HFFc6 (cell line): ENCODE measurements at places on chromosomes 6 and 20. TPM values are rescaled to one million over a fixed set of nuclear protein-coding genes. Genes with fewer than 3 reads are reported as not detected.

DNA sequence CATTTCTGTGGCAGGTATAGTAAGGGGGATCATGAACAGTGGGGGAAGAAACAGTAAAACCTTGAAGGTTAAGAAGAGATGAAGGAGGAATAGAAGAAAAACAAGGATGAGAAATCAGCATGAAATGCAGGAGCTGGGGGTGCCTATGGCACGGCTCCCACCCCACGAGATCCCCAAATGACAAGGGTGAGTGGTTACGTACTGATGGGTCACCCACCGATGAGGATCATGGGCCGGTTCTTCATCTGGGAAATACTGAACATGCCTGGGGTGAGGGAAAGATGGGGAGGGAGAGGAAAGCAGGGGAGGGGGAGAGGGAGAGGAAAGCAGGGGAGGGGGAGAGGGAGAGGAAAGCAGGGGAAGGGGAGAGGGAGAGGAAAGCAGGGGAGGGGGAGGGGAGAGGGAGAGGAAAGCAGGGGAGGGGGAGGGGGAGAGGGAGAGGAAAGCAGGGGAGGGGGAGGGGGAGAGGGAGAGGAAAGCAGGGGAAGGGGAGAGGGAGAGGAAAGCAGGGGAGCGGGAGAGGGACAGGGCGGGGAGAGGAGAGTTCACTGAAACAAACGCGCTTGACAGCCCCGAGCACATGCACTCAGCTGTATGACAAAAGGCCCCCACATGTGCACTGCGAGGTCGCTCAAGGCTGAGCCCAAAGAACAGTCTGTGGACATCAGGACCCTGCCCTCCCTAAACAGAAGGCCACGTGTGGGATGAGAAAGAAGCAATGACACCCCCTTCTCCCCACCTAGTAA, 25.3 kb downstream of the MOCS1 start:
- H3K4me1 ChIP-seq, result no peaks in the 10 kb centered on the region
- no peak overlapping the region for H3K4me3 ChIP-seq
- peaks cover 5% of the 10 kb centered on the region for H3K27me3 ChIP-seq
- H3K36me3 ChIP-seq, result no peaks in the 10 kb centered on the region
- H3K27ac ChIP-seq, result no peak overlapping the region

- DNase-seq, result no peak
- H3K36me3 ChIP-seq, result no peaks in the 10 kb centered on the region; the same call in 1 of the 2 replicates
- peaks cover 10% of the 10 kb centered on the region for H3K4me1 ChIP-seq
- H3K27me3 ChIP-seq, result peaks cover 8% of the 10 kb centered on the region
- H3K27ac ChIP-seq, result no peak overlapping the region
Measured at GRCh38 chr6:10580570-10580969, 59.4 kb downstream of the GCNT2 start.

GRCh38 chr6:165456286-165456685, 146.9 kb upstream of the C6orf118 start:
- no peak overlapping the region for H3K27ac ChIP-seq
- H3K4me3 ChIP-seq, result no peak overlapping the region
- no peaks in the 10 kb centered on the region for H3K36me3 ChIP-seq
- no peaks in the 10 kb centered on the region; the same call in 1 of the 2 replicates for H3K27me3 ChIP-seq
- no peaks in the 10 kb centered on the region for H3K4me1 ChIP-seq

- H3K36me3 ChIP-seq, result no peaks in the 10 kb centered on the region
- H3K4me1 ChIP-seq, result no peaks in the 10 kb centered on the region
- DNase-seq, result no peak
- no peak overlapping the region for H3K4me3 ChIP-seq
Measured at GRCh38 chr6:119873107-119873506, 523.5 kb upstream of the MAN1A1 start.

DNA sequence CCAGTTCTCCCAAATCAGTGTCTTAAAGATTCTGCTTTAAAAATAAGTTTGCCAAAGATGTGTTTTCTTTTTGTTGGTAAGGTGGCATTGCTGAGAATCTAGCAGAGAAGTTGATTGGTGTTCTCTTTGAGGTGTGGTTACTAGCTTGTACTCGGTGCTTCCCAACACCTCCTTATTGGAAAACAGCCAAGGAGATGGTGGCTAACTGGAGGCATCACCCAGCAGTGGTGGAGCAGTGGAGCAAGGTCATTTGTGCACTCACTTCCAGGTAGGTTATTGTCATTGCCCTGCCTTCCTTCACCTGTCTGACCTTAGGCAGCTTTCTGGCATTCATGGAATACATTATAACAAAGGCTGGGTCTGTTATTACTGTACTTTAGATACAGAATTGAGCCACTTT, 26.7 kb downstream of the RALGAPB start:
- H3K27ac ChIP-seq, result no peak overlapping the region
- H3K4me3 ChIP-seq, result no peak overlapping the region
- H3K27me3 ChIP-seq, result no peaks in the 10 kb centered on the region; the same call in 1 of the 2 replicates
- H3K36me3 ChIP-seq, result peaks cover 43% of the 10 kb centered on the region
- no peak for DNase-seq
- peaks cover 16% of the 10 kb centered on the region for H3K4me1 ChIP-seq

The SOBP gene
- 0.15 TPM in 2 of 3 replicates, not detected in the other for total RNA-seq

DNA sequence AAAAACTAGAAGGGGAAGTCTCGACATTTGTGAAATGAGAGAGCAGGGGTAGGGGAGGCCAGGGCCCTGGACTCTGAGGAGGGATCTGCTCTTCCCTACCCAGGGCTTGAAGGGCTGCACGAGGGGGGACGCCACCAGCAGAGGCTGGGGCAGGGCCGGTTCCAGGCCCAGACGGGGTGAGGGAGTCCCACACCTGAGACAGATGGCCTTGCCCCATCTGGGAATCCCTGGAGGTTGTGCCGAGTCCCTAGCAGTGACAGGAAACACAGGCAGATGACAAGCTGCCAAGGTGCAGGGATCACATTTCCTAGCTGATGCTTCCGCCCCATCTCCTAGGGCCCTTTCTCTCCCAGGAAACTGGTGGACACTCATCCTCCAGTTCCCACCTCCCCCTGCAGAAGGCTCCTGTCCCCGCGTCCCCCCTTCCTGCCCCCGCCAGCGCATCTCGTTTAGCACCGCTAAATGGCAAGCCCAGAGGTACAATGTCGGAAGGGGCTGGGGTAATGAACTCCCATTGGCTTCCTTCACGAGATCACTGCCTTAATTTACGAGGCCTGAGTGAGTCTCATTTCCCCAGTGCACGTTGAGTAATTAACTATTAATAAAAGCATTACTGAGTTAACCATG, 35.2 kb upstream of the CDH22 start:
- peak overlapping the region; percentile 22; the same call in 1 of the 2 replicates for H3K4me3 ChIP-seq
- no peak overlapping the region for H3K27ac ChIP-seq
- H3K36me3 ChIP-seq, result peaks cover 4% of the 10 kb centered on the region
- peaks cover 48% of the 10 kb centered on the region for H3K27me3 ChIP-seq
- 0 out of 2 replicates have a peak, but pooled peaks cover 4% of the 10 kb centered on the region for H3K4me1 ChIP-seq

- no peak overlapping the region for H3K4me3 ChIP-seq
- H3K36me3 ChIP-seq, result no peaks in the 10 kb centered on the region
- H3K27me3 ChIP-seq, result peaks cover 9% of the 10 kb centered on the region
- peaks cover 25% of the 10 kb centered on the region for H3K4me1 ChIP-seq
Measured at GRCh38 chr6:5093231-5094015, 8.3 kb downstream of the PPP1R3G start.

- no peak for DNase-seq
- peaks cover 9% of the 10 kb centered on the region for H3K27me3 ChIP-seq
- H3K4me1 ChIP-seq, result no peaks in the 10 kb centered on the region
- no peak overlapping the region for H3K4me3 ChIP-seq
- H3K36me3 ChIP-seq, result no peaks in the 10 kb centered on the region
Measured at GRCh38 chr20:11687546-11688292, 230.0 kb upstream of the BTBD3 start.

DNA sequence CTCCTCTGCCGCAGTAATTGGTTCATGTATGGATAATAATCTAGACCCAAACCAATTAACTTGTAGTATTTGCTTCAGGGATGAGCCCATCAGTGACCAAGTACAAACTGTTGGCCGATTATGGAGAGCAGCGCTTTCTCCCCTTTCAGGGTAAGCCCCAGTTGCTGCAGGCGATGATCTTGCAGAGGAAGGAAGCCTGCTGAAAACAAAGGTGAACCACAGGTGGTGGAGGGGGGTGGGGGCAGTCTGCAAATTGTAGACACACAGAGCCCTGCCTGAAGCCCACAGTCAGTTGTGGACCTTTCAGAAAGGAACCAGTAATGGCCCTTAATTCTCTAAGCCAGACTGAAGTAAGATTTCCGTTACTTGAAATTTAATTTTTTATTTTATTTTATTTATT, 167.9 kb upstream of the JARID2 start:
- no peak overlapping the region for H3K4me3 ChIP-seq
- peaks cover 5% of the 10 kb centered on the region for H3K27me3 ChIP-seq
- no peak overlapping the region for H3K27ac ChIP-seq
- peaks cover 11% of the 10 kb centered on the region; the same call in 1 of the 2 replicates for H3K4me1 ChIP-seq
- no peaks in the 10 kb centered on the region for H3K36me3 ChIP-seq

DNA sequence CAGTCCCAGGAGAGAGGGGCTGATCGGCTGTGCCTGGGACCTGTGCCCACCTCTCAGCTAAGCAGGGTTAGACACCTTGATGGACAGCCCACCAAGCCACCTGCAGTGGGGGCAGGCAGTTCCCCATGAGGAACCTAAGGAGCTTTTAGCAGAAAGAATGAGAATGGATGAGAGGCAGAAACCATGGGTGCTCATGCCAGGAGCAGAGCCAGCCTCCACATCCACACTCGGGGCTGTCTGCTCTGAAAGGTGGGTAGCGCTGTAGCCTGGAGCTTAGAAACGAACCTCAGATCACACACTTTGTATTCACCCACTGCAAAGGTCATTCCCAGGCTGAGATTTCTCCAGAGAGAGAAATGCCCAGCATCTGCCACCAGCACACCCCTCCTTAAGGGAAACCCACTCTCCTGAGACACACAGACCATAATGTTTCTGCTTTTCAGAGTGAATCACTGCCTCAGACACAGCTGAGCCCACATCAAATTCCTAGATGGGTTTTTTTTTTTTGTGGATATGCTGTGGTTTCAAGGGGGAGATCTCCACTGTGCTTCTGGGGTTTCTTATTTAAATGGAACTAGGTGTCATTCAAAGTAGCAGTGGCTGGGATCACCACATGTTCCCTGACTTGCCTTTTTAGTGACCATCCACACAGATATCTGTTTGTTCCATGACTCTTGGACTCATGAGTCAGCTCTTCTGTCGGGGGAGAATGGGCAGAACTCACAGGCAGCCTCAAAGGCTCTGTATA, 218.9 kb downstream of the EYA2 start:
- H3K27ac ChIP-seq, result no peak overlapping the region
- H3K4me1 ChIP-seq, result peaks cover 15% of the 10 kb centered on the region
- no peak overlapping the region for H3K4me3 ChIP-seq
- peaks cover 8% of the 10 kb centered on the region for H3K36me3 ChIP-seq
